NB4 (cell line): ENCODE measurements at places on chromosomes 1 and 21.

DNA sequence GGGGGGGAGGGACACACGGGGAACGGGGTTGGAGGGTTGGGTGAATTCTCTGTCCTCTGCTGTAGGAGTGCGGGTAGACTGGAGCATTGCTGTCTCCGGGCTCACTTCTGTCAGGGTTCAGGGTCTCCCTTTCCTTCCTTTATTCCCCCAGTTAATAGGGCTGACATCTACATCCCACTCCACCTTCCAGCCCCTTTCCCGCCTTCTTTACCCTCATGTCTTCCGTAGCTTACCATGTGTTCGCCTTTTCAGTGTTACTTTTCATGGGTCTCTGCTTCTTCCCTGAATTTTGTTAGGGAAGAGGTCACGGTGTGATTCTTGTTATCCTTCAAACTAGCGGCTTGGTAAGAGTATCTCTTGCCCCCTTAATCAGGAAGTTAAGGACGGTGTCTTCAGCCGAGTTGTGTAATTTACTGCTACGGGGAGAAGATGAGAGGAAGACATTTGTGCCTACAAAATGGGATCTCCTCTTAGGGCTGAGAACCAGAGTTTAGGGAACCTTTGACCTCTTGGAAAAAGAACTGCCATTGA is 917 bp downstream of the RAP1A start:
- DNase-seq = peak; percentile 77

DNA sequence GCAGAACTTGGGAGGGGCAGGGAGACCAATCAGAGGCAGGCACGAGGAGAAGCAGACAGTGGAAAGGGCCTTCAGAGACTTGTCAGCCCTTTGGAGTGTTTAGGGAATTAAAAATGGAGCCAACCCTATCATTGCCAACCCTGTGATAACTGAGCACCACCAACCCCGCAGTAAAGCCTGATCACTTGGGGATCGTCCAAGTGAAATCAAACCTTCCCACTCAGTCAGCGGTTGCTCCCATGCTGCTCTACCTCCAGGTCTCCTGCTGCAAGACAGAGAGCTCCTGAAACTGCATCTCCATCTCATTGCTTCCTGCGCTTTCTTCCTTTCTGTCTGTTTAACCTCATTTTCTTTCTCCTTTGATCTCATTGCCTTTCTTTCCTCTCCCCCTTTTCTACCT is 4.8 kb upstream of the ACKR1 start:
- no peak for DNase-seq

- peak; percentile 64 for DNase-seq
Observed at GRCh38 chr21:43812139-43812821, 22.9 kb downstream of the RRP1 start.

GRCh38 chr1:46008585-46008984 is 123.8 kb downstream of the PIK3R3 start:
- no peak for DNase-seq

- no peak for DNase-seq
Observed at GRCh38 chr1:219989766-219990165, 56.5 kb downstream of the EPRS1 start.
